NAMALWA (cell line): ENCODE measurements at places on chromosomes 3 and 15.

GRCh38 chr15:63517628-63518027, 13.2 kb downstream of the USP3 start:
- DNase-seq, result no peak

GRCh38 chr3:124451630-124452317, 278.5 kb upstream of the UMPS start:
- DNase-seq, result no peak

GRCh38 chr15:93997071-93997658, 234.2 kb upstream of the MCTP2 start:
- peak; percentile 28 for DNase-seq

DNA sequence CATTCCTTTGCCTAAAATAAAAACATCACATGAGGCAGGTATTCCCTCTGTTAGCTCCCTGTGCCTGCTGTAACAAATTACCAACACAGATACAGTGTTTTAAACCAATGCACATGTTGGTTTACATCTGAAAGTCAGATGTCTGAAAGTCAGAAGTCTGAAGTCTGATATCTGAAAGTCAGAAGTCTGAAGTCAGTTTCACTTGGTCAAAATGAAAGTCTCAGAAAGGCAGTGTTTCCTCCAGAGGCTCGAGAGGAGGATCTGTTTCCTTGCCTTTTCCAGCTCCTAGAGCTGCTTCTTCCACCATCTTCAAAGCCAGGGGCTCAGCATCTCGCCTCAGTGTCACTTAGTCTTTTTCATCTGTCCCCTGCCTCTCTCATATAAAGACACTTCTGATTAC, 22.0 kb downstream of the SST start:
- no peak for DNase-seq

DNA sequence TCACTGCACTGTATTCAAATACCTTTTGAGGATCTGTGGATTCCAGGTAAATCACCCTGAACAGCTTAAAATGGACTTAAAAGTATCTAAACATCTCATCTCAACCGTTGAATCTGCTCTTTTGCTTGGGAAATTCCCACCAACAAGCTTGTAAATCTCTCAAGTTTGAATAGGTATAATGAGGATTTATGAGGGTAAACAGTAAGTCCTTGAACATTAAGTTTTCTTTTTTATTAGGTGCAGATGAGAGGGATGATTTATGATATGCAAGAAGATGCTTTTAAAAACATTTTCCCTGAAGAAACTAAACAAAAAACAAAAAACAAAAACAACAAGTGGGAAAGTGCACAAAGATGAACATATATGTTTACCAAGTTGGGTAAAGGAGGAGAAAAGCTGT, 290.6 kb downstream of the ROBO1 start:
- no peak for DNase-seq

- no peak for DNase-seq
Observed at GRCh38 chr15:48089702-48090101, 31.1 kb upstream of the SLC24A5 start.

DNA sequence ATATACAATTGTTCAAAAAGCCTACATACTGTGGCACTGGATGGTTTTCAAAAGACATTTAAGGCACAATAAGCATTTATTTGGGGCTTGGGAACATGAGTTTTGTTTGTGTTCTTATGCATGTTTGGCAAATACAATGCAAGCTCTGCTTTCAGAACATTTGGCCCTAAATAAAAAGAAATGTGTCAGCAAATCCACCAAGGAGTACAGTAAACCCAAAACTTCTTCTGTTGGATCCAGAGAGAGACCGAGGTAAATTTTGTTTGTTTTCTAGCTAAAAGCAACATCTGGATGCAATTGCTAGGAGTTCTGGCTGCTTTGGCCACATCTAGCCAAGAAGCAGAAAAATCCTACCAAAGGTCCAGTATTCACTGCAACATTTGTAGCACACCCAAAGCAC, 168.8 kb downstream of the DCLK3 start:
- DNase-seq, result no peak

GRCh38 chr3:76917436-76917835, 122.5 kb upstream of the ROBO2 start:
- no peak for DNase-seq

GRCh38 chr15:85022860-85023403, 41.3 kb downstream of the PDE8A start:
- no peak for DNase-seq

DNA sequence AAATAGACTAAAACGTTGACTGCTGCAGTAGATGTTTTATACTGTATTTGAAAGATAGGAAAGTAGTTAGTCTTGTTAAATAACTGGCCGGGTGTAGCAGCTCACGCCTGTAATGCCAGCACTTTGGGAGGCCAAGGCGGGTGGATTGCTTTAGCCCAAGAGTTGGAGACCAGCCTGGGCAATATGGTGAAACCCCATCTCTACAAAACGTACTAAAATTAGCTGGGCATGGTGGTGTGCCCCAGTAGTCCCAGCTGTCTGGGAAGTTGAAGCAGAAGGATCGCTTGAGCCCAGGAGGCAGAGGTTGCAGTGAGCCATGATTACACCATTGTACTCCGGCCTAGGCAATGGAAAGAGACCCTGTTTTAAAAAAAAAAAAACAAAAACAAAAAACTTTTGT, 60.5 kb upstream of the ULK4 start:
- no peak for DNase-seq

DNA sequence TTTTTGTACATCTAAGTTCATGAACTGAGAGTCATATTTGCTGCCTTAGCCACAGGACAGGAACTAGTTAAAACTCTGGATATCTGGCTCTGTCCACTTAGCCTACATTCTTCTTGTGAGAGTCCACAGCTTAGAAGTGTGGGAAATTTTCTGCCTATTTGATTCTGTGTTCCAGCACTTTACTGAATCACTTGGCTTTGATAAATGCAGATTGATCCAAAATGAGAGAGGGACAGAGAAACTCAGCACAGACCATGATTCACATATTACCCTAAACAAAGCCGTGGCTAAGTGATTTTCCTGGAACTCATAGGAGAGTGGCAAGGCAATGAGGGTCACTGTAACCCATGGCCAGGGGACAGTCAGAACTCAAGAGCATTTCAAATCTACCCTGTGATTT, 87.5 kb upstream of the CADPS start:
- DNase-seq, result no peak

GRCh38 chr3:130609166-130609979, 92.4 kb downstream of the COL6A6 start:
- no peak for DNase-seq

- DNase-seq, result no peak
Observed at GRCh38 chr3:188153437-188154013, 432 bp upstream of the LPP start.

GRCh38 chr3:155785662-155786295, 20.3 kb downstream of the C3orf33 start:
- no peak for DNase-seq

- no peak for DNase-seq
Observed at GRCh38 chr3:129001806-129002572, 885 bp downstream of the EFCC1 start.

GRCh38 chr15:98729446-98730042, 81.2 kb downstream of the IGF1R start:
- no peak for DNase-seq

DNA sequence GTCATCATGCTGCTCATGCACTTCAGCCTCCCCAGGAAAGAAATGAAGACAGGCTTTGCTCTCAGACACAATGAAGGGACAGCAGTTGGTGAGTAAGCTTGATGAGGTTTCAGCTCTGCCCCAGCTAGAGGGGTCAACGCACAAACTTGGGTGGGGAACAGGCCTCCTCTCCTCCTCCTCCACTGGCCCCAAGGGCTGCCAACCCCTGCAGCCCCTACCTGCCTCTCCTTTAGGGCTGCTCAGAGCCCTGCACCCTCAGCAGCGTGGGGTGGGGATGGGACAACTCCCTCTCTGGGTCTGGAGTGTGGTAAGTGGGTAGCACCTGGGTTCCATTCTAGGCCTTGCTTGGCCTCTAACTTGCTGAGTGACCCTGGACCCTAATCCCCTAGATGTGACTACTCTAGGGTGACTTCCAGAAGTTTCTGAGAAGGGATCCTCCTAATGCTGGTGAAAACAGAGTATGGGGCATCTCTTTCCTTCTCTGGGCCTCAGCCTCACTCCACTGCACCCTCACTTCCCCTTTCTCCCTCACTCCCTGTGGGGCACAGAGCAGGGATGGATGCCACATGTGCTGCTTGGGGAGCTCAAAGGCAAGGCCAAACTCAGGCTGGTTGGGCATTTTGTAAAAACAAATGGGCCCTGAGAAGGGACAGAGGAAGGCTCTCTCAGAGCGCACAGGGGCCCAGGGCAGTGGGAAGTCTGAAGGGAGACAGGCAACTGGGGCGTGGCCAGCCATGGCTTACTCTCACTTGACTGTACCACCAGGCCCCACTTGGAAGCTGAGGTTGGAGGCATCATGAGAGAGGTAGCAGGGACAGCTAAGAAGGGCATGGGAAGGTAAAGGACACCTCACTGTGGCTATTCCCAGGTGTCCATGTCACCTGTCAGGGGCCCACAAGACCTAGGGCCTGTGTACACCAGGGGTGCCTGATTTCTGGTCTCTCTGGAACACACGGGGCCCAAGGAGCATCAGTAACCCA, 64.0 kb downstream of the SYNM start:
- peak; percentile 15 for DNase-seq

DNA sequence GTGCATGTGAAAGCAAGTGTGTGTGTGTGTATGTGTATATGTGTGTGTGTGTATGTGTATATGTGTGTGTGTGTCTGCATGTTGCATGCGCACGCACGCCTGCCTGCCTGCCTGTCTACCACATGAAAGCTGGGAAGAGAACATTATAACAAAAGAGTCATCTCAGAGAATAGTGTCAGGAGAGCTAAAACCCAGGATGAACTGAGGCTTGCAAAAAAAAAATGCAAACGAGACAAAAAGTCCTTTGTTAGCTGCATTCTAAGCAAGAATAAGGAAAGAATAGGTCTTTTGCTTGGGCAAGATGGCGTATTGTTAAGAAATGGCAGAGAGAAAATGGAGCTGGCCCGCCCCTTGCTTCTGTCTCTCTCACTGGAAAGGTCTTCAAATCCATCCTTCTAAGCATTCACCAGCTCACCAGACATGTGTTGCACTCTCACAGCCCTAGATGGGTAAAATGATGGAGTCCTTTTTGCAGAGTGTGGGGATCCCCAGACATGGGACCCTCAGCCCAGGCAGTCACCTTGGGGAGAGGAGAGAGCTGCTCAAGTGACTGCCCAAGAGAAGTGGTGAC, 16.4 kb downstream of the WNT7A start:
- no peak for DNase-seq

- DNase-seq, result no peak
Observed at GRCh38 chr3:197006446-197006845, 23.2 kb downstream of the MELTF start.

DNA sequence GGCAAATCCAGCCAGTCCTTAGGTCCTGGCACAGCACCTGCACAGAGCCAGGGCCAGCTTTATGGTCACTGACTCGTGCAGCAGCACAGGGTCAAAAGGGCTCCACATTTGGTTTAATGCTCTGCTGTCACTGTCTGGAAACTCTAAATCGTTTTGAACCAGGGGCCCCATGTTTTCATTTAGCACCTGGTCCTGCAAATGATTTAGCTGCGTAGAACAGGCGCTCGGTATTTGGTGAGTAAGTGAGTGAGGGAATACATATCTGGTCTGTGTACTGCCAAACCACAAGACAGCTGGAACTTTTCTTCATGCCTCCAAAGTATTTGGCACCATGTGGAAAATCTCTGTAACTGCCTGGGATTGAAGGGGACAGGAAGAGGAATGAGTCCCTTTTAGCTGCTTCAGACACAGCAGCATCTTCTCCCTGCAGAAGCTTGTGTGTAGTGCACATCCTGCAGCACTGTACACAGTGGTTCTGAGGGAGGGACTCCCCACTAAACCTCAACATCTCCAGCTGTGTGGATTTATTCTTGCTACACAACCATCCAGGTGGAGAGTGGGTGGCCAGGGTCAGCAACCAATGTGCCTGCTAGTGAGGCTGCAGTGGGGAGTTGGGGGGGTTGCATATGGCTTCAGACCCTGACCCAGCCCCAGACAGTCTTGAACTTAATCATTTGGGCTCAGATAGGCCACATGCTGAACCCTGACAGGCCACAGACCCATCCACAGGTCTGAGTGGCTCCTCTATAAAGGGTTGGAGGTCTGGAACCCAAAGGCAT, 1.1 kb downstream of the SH2D7 start:
- DNase-seq, result no peak

GRCh38 chr3:69441040-69441439, 55.2 kb upstream of the FRMD4B start:
- no peak for DNase-seq

GRCh38 chr3:111571907-111572460, 23.2 kb downstream of the ZBED2 start:
- DNase-seq, result no peak

DNA sequence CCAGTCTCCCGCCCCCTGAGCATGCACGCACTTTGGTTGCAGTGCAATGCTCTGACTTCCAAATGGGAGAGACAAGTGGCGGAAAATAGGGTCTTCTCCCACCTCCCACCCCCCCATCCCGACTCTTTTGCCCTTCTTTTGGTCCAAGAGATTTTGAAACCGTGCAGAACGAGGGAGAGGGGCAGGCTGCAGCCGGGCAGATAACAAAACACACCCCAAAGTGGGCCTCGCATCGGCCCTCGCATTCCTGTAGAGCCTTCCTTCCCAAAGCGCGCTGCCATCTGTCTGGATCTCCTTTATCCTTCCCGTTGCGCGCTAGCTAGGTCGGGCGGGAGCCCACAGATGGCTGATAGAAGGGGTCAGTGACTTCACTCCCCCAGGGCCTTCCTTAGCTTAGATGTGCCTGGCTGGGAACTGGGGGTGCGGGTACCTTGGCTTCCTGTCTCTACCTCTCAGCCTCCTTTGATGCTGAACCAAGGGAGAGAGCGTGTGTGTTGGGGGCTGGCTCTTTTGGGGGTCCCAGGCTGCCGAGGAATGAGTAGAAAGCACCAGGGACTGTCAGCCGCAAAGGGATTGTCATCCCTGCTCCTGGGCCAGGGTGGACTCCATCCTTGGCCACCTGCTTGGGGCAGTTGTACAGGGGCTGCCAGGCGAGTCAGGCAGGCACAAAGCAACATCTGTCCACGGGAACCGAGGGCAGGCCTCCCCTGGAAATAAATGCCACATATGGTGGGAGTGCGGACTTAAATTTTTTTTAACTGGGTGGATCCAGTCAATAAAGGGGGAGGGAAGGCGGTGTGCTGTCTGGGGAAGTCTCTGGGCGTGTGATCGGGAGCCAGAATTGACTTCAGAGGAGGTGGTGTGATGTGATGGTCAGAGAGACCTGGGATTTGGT, 1.8 kb downstream of the SMAD3 start:
- no peak for DNase-seq

GRCh38 chr3:120284747-120285507, at the start of gene GPR156:
Gene GPR156, minus strand, starts transcription at chr3:120285222. Its CDS starts 41,124 bp downstream, at chr3:120244098.
- DNase-seq, result no peak

GRCh38 chr3:190593075-190593474, 79.2 kb downstream of the IL1RAP start:
- no peak for DNase-seq

DNA sequence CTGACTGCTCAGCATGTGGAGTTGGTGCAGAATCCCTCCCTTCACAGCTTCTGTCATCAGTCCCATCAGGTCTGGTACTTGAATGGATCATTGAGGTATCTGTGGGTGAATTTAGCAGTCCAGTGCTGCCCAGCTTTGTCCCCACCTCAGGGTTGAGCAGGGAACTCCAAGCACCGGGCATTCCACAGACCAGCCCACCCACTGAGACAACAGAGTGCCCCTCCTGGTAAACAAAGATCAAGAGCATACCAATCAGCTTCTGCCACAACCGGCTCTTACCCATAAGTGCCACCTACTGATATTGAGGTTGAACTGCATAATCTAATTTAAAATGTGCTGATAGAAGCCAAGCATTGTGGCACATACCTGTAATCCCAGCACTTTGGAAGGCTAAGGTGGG, 57.1 kb upstream of the FXR1 start:
- DNase-seq, result peak; percentile 43

- no peak for DNase-seq
Observed at GRCh38 chr3:185730550-185730949, 94.3 kb downstream of the IGF2BP2 start.

- no peak for DNase-seq
Observed at GRCh38 chr3:184391266-184391665, 11.4 kb downstream of the CHRD start.
